Thymus (tissue), 14 donors: ENCODE measurements at places on chromosomes 1 and 21. TPM values are rescaled to one million over a fixed set of nuclear protein-coding genes. Genes with fewer than 3 reads are reported as not detected.

DNA sequence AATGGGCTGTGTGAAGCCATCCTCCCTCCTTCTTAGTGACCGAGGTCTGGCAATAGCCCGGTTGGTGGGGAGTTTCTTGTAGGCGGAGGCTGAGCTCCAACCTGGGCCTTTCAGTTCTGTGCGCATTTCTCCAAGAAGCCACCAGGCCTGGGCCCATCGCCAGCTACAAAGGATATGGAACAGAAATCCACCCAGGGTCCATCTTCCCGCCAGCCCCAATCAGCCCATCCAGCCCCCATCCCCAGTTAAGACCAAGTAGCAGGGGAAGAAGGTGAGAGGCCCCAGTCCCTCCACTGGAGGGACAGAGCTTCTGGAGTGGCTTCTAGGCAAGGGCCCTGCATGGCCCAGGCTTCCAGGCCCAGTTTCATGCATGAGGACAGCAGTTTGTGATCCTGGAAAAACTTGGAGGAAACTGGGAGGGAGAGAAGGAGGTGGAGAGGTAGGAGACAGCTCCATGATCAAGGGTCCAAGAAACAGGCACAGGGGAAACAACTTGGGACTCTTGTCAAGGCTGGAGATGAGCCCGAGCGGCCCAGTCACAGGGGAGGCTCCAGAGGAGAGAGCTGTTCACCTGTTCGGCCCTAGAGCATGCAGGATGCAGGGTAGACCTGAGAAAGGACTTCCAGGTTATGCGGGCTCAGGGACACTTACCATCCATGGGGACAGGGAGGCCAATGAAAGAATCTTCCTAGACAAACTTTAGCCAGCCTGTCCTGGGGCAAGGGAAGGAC, 261.2 kb downstream of the PTPRU start:
- no peak for DNase-seq

- DNase-seq: no peak
These were observed 22.7 kb downstream of the COL6A2 start for GRCh38 chr21:46120301-46121285.

GRCh38 chr1:47898133-47898845, 98.9 kb downstream of the TRABD2B start:
- DNase-seq: no peak

DNA sequence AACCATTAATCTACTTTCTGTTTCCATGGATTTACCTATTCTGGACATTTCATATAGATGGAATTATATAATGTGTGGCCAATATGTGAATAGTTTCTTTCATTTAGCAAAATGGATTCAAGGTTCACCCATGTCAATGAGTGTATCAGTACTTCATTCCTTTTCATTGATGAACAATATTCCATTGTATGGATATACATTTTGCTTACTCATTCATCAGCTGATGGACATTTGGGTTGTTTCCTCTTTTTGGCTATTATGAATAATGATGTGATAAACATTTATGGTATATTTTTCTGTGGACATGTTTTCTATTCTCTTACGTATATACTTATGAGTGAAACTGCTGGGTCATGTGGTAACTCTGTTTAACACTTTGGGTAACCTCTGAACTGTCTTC, 97.8 kb downstream of the SCMH1 start:
- DNase-seq: no peak

DNA sequence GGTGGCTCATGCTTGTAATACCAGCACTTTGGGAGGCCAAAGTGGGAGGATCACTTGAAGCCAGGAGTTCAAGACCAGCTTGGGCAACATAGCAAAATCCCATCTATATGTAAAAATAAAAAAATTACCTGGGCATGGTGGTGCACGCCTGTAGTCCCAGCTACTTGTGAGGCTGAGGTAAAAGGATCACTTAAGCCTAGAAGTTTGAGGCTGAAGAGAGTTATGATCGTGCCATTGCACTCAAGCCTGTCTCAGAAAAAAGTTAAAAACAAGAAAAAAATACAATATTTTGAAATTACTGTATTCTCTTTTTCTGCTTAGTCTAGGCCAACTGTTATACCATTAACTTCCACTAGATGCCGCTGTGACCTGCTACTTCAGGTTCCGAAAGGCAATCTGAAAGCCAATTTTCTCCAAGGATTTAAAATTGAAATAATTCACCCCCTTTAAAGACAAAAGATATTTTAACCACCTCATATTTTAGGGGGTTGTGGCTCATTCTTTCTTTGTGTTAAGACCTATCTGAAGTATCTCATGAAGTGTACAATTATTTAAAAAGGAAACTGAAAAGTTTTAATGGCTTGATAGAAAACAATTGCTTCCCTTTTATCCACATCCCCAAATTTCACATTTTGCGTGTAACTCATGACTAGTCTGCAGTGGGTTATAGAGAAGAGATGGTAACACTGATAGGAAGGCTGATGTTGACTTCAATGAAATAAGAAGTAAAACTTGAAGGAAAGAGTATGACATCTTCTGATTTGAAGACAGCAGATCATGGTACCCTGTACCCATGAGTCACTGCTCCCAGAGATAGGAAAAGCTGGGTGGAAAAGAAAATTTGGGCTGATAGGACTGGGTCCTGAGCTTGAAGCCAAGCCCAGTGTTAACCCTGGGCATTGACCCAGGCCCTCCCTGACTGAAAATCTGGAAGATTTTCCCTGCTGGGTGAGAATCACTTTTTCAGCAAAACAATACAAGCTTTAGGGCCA, 24.4 kb upstream of the CLDN14 start:
- DNase-seq: peak; percentile 22

GRCh38 chr1:169538998-169539871, 47.0 kb downstream of the F5 start:
- DNase-seq: no peak

DNA sequence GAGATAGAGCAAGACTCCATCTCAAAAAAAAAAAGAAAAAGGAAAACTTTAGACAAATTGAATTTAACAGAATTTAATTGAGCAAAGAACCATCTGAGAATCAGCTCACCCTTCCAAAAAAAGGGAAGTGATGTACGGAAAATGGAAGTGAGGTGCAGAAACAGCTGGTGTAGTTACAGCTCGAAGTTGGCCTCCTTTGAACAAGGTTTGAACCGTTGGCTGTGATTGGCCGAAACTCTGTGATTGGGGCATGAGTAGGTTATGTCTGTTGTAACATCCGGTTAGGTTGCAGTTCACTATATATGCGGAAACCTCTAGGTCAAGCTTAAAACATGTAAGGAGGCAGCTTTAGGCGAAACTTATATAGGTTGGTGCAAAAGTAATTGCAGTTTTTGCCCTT, 97.9 kb upstream of the KIF26B start:
- no peak for DNase-seq

GRCh38 chr1:203621559-203622262, 4.9 kb upstream of the ATP2B4 start:
- no peak for DNase-seq

DNA sequence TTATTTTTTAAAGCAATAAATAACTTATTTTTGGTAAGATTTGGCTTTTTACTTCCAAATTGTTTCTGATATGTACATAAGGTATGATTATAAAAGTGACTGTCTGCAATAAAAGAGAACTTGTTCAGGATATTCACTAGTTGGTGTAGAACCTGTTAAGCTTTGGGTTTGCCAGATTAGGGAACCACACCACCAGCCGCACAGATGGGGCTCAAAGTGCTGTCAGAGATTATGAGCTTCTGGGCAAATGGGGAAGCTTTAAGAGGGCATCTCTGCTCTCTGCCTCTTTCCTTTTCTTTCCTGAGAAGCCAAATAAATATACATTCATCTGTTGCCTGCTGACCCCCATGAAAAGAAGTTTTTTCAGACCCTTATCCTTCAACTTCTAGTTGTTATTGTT, 25.4 kb downstream of the IVNS1ABP start:
- no peak for DNase-seq

- no peak for DNase-seq
These were observed 15.5 kb downstream of the TNFRSF8 start for GRCh38 chr1:12078575-12078937.

GRCh38 chr1:17569200-17570139, 30.0 kb downstream of the ARHGEF10L start:
- no peak for DNase-seq

- no peak for DNase-seq
These were observed 22.3 kb downstream of the C1orf146 start for GRCh38 chr1:92240034-92240433.

- no peak for DNase-seq
These were observed 128.6 kb downstream of the PCNX2 start for GRCh38 chr1:233166896-233167295.

DNA sequence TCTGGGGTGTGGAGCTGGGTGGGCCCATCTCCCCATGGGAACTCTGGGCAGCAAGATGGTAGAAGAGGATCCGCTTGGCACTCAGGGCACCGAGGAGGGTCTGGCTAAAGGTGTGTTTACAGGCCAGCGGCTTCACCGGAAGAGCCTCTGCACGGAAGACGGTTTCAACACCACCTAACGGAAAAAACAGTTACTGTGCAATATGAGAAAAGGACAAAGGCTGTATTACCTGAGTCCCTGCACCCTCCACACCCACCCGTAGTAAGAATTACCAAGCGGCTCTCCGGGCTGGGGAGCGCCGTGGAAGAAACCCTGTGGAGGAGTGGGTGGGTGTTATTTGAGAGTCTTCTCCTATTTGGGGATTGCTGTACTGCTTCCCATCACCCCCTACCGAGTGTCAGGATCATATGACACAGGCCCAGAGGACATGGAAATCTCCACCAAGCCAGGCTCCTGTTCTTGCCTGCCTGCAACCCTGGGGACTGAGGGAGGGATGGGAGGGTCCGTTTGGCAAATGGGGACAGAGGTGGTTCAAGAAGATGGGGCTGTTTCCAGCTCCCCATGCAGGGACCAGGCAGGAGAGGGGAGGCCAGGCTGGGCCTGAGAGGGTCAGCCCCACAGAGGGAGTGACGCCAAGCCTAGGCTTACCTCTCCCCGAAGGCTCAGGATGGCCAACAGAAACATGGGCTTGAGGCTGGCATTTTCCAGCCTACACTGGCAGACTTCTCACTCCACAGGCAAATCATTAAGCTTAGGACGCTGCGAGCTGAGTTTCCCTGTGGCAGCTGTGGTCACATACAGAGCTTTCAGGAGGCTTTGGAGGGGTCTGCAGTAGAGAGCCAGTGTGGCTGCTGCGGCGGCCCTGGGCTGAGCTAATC, 203.5 kb upstream of the TMEM51 start:
- DNase-seq: no peak

- no peak for DNase-seq
These were observed 186.1 kb upstream of the ADAMTS5 start for GRCh38 chr21:27152996-27153395.

DNA sequence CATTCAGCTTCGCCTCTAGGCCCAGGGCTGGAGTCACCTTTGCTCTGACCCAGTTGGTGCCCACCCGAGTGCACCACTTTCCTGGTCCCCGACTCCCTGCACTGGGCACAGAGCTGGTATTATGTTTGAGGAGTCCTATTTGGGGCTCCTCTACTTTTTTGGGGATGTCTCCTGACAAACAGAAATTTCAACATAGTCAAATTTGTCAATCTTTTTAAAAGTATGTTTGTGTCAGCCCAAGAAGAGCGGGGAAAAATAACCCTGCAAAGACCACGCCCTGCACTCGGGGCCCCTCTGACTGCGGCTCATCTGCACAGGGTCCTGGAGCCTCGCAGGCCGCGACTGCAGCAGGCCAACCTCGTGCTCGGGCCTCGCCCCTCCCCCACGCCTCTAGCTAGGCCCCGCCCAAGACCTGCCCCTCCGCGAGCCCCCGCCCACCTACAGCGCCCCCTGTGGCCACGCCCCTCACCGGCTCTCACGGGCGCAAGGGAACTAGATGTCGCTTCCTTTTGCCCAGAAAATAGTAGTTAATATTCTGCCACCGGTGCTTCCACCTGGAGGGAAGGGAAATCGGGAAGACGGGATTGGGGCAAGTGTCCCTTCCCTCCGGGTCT, 11.4 kb downstream of the FAM229A start:
- DNase-seq: no peak

DNA sequence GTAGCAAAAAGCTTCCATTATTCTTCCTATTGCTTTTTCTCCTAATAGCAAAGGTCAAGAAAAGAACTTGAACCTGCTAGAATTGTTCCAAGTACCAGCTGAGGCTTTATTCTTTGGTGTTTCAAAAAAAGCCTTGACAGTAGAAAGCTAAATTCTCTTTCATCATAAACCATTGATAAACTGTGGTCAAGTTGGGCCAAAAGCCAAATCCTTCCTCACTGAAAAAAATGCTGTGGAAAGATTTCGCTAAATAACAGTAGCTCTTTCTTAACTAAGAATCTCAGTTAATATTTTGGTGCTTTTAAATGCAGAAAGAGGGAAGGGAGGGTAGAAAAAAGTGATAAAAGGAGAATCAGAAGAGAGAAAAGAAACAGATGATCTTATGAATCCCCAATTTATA, 14.0 kb upstream of the JAM2 start:
- no peak for DNase-seq

DNA sequence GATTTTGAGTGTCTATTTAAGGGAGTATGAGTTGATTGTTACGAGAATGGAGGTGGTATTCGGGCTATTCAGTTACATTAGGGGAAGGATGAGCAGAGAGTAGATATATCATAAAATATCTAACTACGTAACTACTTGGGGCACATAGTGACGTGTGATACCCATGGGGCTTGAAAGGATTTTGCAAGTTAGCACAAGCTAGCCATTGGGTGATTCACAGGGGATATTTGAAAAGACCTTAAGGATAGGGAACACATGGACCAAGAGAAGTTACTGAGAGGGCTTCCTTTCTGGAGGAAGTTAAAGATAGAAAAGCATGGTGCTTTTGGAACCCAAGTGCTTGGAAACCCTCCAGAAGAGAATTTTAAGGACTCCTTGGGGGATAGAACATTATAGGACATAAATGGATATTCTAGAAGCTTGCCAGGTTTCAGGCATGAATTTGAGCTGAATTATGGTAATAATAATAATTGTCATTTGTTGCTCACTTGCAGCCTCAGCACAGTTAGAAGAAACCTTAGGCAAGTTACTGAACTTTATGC, 5.4 kb downstream of the DISP1 start:
- no peak for DNase-seq

- DNase-seq: no peak
These were observed 19.7 kb downstream of the STUM start for GRCh38 chr1:226568077-226568831.

- DNase-seq: no peak
These were observed 18.6 kb upstream of the HSPG2 start for GRCh38 chr1:21955501-21956281.

GRCh38 chr1:36095760-36096405, 7.2 kb downstream of the ADPRS start:
- no peak for DNase-seq

- DNase-seq: no peak
These were observed 62.8 kb upstream of the UBE2U start for GRCh38 chr1:64140596-64140995.

GRCh38 chr1:77594366-77595112, 87.9 kb downstream of the ZZZ3 start:
- DNase-seq: no peak

The PPIAL4G gene
- 0.05 TPM for total RNA-seq

The TDRD5 gene
- 0.52 TPM for total RNA-seq

The RAB3B gene
- 0.24 TPM for total RNA-seq

The MIS18A gene
- 16.5 TPM for total RNA-seq

The CD1E gene
- 964 TPM for total RNA-seq

The PYGO2 gene
- 15.3 TPM for total RNA-seq

The CD164L2 gene
- 0.05 TPM for total RNA-seq

The ADGRL4 gene
- total RNA-seq: 2.4 TPM

The PODN gene
- total RNA-seq: 1.4 TPM

The ILDR2 gene
- total RNA-seq: 0.90 TPM

The MASP2 gene
- total RNA-seq: not detected

The TINAGL1 gene
- total RNA-seq: 6.3 TPM
